Activated gamma-delta T cell treated with anti-CD3 and anti-CD28 coated beads, Interleukin-2, amount 50 U/mL, for 16 hours (primary cell): ENCODE measurements at places on chromosomes 3 and 15.

GRCh38 chr3:18656410-18656809 lies 231.3 kb upstream of the SATB1 start:
- DNase-seq: no peak

- DNase-seq: no peak
Measured at GRCh38 chr15:100682468-100682867, 80.1 kb downstream of the ASB7 start.

- DNase-seq: no peak
Measured at GRCh38 chr3:157493627-157494550, 9.3 kb downstream of the VEPH1 start.

DNA sequence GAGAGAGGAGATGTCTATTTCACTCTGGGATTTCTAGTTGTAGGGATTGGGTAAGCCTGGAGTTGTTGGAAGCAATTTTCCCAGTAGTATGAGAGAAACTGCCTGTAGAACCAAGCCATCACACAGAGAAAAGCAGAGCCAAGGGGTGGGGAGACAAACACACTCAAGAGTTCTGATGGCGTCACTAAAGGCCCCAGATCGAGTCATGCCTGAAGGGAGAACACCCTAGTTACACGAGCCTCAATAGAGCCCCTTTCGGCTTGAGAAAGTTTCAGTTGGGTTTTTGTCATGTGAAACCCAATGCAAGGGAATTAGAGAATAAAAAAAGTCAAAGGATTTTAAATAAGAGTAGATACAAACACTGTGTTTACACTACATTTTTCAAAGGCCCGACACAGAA lies 66.1 kb upstream of the PFN2 start:
- DNase-seq: no peak

GRCh38 chr15:68935400-68935937 lies 5.1 kb downstream of the SPESP1 start:
- DNase-seq: no peak

DNA sequence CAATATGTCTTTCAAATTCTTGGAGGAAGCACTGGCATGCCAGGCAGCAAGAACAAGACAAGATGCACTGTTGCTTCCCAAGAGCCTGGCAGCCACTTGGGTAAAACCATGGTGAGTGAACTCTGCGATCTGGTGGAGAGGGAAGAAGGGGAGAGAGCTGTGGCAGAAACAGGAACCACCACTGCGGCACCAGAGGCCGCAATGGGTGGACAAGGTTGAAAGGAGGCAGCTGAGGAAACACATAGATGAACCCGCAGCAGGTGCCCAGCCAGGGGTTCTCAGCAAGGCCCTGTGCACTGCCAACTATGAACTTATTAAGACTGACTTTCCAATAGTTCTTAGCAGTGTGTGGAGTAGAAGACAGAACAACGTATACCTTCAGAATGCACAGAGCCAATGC lies 48.2 kb upstream of the CCDC54 start:
- DNase-seq: no peak

- no peak for DNase-seq
Measured at GRCh38 chr15:69648775-69649735, 196.4 kb downstream of the RPLP1 start.

- DNase-seq: no peak
Measured at GRCh38 chr15:36356466-36356865, 223.0 kb upstream of the CDIN1 start.

- DNase-seq: no peak
Measured at GRCh38 chr15:70801109-70801508, 37.8 kb upstream of the UACA start.

- no peak for DNase-seq
Measured at GRCh38 chr3:127037021-127037400, 54.1 kb downstream of the PLXNA1 start.

DNA sequence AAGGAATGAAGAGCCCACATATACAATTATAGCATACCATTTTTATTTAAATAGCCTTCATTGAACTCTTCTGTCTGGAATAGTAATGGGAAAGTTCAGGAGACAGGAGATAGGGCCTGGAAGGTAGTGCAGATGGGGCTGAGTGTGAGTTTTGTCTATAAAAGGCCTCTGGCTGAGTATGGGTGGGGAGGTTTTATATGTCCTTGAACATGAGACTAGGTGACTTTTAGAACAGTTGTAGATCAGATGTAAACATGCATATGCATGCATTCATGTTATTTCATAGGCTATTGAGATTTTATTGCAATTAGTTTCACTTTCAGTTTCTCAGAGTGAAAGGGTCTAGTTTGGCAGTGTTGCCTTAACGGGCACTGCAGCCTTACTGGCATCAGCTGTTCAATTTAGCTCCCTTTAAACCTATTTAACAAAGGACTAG lies 27.1 kb downstream of the CGGBP1 start:
- no peak for DNase-seq

DNA sequence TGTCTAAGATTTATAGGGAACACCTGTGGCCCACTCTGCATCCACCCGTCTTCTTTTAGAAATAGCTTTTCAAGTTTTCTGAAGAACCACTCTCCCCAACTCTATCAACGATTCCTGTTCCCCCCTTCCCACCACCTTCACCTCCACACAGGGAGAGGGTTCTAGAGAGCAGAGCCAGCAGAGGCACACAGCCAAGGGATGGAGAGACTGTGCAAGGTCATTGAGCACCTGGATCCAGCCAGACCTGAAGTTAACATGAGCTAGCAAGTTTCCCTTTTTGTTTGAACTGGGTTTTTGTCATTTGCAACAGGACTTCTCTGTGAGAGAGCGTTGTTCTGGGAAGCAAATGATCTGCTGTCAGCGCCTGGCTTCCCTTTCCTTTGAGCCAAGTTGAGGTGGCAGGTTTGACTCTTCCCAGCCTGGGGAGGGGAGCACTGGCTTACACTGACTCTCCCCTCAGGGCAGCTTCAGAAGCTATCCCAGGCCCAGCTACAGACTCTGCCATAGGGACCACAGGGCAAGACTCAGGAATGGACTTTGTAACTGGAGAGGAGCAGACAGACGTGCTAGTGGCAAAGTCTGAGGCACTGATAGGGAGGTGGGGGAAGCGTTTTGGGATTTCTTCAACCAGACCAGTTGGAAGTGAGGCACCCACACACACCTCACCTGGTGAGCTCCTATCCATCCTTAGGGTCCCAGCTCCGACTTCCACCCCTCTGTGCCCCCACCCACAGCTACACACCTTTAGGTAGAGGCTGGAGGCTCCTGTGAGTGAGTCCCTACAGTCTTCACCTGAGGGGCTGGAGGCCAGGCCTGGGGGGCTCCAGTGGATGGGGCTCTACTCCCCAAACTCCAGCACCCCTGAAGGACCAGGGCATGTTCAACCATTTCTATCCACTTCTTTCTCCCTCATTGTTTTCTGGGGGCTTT lies 19.4 kb upstream of the PLXNA1 start:
- no peak for DNase-seq

DNA sequence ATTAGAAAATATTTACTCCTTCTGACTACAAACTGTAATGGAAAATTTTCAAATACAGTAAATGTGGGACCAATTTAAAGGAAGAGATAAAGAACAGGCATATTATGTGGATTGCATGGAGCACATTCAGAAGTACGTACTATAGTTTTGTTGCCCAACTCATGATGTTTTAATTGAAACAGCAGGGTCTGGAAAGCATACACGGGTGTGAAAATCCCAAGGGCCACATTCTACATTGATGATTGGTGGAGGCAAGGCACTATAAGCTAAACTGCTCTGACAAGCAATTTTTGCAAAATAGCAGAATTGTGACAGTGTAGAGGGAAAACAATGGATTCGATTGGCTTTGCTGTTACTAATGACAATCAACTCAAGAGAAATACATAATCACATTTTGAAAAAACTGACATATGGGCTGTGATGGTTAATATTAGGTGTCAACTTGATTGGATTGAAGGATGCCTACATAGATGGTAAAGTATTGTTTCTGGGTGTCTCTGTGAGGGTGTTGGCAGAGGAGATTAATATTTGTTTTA lies 458.6 kb downstream of the PYDC2 start:
- no peak for DNase-seq
